ENCODE measurements at places on chromosomes 5 and 9.

DNA sequence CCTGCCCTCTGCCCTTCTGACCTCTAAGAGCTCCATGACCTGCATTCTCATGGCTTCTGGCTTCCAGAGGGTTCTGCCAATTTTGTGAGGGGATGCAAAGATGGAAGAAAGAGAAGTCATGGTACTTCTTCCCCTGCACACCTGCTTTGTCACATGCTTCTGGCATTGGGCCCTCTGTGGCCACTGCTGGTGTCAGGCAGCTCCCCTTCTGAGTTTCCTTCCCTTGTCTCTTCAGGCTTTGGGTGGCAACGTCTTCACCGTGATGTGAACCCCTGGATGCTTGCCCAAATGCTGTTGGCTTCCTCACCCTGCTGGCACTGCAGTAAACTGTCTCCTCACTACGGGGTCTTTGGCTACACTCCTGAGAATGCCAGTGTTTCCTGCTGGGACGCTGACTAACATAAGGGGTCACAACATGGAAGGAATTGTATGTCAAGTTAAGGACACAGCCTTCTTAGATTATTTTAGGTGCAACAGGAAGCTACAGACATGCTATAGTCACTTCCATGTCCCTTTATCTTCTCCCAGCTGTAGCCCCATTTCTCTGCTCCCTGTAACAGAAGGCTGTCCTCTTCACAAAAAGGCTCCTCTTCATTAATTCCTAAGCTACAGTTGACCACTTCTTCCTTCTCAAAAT, 8.9 kb upstream of the CLINT1 start:
- DNase-seq: no peak

GRCh38 chr9:132099741-132100407, 20.2 kb upstream of the MED27 start:
- no peak for DNase-seq

GRCh38 chr5:32507738-32508434, 63.3 kb upstream of the ZFR start:
- DNase-seq: no peak

GRCh38 chr5:169921384-169921783, 58.9 kb downstream of the INSYN2B start:
- DNase-seq: no peak

- DNase-seq: no peak
These were observed 66.9 kb downstream of the HMCN2 start for GRCh38 chr9:130332384-130332926.

GRCh38 chr5:112333331-112333781, 85.7 kb downstream of the EPB41L4A start:
- no peak for DNase-seq

DNA sequence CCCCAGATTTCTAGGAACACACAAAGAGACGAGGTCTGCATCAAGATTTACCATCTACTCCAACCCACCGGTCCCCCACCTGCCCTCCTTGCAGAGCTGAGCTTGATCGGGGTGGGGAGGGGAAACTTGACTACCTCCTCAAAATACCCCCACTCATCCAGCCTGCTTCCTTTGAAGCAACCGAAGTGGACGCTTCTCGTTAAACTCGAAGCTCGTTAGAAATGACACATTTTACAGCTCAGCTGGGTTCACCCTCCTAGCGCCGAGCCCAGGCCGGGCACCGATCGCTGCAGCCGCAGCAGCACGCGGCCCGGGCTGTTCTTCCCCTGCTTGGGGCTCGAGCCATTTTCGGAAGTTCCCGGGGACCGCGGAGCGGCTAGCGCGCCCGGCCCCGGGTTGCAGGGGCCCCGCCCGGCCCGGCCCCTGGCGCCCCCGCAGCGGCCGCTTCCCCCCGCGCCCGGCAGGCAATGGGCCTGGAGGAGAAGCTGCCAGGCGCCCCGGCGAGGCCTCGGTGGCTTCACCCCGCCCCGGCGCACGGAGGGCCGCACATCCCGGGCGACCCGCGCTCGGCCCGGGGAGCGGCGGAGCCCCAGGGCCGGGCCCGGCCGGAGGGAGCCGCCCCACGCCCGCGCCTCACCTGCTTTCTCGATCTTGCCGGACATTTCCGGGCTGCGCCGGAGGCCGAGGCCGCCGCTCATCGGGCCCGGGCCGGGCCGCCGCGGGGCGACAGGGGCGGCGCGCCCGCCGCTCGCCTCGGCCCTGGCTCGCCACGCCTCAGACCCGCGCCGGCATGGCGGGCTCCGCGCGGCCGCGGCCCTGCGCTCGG, 530 bp downstream of the RAPGEF1 start:
- DNase-seq: peak; percentile 84

- no peak for DNase-seq
These were observed 54.8 kb upstream of the NCS1 start for GRCh38 chr9:130117376-130117775.

DNA sequence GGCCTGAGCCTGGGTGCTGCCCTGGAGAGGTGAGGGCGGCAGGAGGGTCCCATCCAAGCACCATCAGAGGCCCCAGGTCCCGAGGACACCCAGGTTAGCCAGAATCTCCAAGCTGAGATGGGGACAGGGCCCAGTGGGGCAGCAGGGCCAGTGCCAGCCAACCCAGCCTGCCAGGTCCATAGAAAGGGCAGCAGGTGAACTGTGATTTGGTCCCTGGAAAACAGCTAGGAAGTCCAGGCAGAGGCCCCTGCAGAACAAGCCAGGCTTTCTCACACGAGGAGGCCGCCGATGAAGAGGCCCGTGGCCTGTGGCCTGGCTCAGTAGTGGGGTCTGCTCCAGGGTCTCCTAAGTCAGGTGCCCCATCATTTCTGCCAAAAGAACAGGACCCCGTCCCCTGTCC, 2.0 kb downstream of the AGPAT2 start:
- no peak for DNase-seq

DNA sequence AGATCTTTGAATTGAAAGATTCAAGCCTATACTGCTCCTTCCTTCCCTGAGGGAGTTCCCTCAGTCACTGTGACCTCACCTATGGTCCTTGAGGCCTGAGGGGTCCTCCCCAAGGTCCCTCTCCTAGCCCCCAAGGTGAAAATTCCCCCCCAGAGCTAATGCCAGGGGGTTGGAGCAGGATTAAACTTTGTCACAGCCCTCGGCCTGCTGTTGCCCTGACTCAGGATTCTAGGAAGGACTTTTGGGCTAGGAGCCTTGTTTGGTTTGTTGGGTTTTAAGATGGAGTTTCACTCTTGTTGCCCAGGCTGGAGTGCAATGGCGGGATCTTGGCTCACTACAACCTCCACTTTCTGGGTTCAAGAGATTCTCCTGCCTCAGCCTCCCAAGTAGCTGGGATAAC, 123.2 kb downstream of the C5orf15 start:
- DNase-seq: no peak

- no peak for DNase-seq
These were observed 198.1 kb downstream of the NPR3 start for GRCh38 chr5:32909207-32909606.

- no peak for DNase-seq
These were observed 13.7 kb downstream of the TRIO start for GRCh38 chr5:14156650-14157492.

DNA sequence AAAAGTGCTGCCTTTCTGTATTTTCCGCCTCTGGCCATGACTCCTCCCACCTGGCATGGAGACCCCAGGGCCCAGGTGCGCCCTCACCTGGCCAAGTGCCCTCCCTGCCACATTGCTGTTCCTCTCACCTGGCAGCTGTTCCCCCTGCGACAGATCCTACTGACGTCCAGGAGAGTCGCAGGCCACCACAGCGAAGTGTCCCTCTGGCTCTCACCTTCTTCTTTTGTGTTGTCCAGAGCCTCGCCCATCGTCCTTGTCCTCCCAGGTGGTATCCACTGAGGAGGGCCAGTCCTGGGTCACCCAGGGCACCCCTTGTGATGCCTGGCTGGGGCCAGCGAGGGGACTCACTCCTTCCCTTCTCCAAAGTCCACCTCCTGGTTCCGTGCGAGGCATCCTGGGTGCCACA, 2.6 kb downstream of the NKD2 start:
- peak; percentile 69 for DNase-seq
